ENCODE measurements at places on chromosomes 5 and 9. TPM values are rescaled to one million over a fixed set of nuclear protein-coding genes. Genes with fewer than 3 reads are reported as not detected.

- DNase-seq: peak; percentile 50
- no peaks in the 10 kb centered on the region for H3K27me3 ChIP-seq
- H3K4me3 ChIP-seq: peak overlapping the region; percentile 78
- peak overlapping the region; percentile 82 for H3K27ac ChIP-seq
- peaks cover 16% of the 10 kb centered on the region for H3K4me1 ChIP-seq
Measured at GRCh38 chr5:78647838-78648358, 674 bp downstream of the LHFPL2 start.

Gene MLANA
- total RNA-seq: not detected

- H3K27ac ChIP-seq: no peak overlapping the region
- H3K27me3 ChIP-seq: no peaks in the 10 kb centered on the region
- peaks cover 11% of the 10 kb centered on the region for H3K4me1 ChIP-seq
- H3K36me3 ChIP-seq: peaks cover 13% of the 10 kb centered on the region
- no peak overlapping the region for H3K4me3 ChIP-seq
Measured at GRCh38 chr9:137612741-137613142, 6.1 kb upstream of the EHMT1 start.

GRCh38 chr9:134832471-134832870, 48.1 kb upstream of the FCN2 start:
- no peak overlapping the region for H3K27ac ChIP-seq
- H3K27me3 ChIP-seq: no peaks in the 10 kb centered on the region
- no peak for DNase-seq
- no peaks in the 10 kb centered on the region for H3K4me1 ChIP-seq
- no peak overlapping the region for H3K4me3 ChIP-seq
- peaks cover 32% of the 10 kb centered on the region for H3K36me3 ChIP-seq

- no peaks in the 10 kb centered on the region for H3K27me3 ChIP-seq
- H3K4me1 ChIP-seq: peaks cover 35% of the 10 kb centered on the region
- no peak overlapping the region for H3K27ac ChIP-seq
- peak; percentile 47 for DNase-seq
- no peaks in the 10 kb centered on the region for H3K36me3 ChIP-seq
- H3K4me3 ChIP-seq: no peak overlapping the region
Measured at GRCh38 chr5:15790446-15791018, 290.6 kb downstream of the FBXL7 start.

DNA sequence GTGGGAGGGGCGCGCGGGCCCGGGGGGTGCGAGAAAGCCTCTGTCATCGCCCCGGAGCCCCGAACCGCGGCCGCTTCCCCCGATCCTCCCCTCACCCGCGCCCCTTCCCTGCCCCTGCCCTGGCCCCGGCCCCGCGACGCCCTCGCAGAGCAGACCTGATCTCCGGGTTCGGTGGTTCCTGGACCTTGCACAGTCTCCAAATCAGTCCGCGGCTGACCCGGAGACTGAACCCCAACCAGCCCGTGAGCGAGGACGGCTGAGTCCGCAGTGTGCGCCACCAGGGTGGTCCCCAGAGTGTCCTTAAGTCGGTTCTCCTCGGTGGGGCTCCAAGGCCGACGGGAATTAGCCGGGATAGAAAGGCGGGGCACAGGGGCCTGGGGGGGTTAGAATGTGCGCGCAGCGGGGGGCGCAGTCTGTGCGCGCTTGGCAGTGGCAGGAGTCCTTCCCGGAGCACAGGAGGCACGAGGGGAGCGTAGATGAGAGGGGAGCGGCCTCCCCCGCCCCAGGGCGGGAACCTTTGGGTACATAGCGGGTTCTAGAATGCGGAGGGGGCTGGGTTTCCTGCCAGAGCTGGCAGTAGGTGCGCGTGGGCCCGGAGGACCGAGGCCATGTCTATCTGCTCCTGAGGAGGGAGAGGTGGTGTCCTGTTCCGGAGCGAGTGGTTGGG, 779 bp downstream of the PKN3 start:
- peaks cover 2% of the 10 kb centered on the region for H3K36me3 ChIP-seq
- peaks cover 14% of the 10 kb centered on the region for H3K4me1 ChIP-seq
- H3K27ac ChIP-seq: peak overlapping the region; percentile 38
- DNase-seq: peak; percentile 32
- peak overlapping the region; percentile 68 for H3K4me3 ChIP-seq
- H3K27me3 ChIP-seq: no peaks in the 10 kb centered on the region

Gene KCNN2
- total RNA-seq: 1.3 TPM

GRCh38 chr9:84731696-84732095, 62.2 kb downstream of the NTRK2 start:
- DNase-seq: no peak
- H3K27ac ChIP-seq: no peak overlapping the region
- H3K36me3 ChIP-seq: no peaks in the 10 kb centered on the region
- peaks cover 4% of the 10 kb centered on the region for H3K4me1 ChIP-seq

Gene ADGRD2
- not detected for total RNA-seq

Gene CDKN2B
- total RNA-seq: 2.3 TPM

DNA sequence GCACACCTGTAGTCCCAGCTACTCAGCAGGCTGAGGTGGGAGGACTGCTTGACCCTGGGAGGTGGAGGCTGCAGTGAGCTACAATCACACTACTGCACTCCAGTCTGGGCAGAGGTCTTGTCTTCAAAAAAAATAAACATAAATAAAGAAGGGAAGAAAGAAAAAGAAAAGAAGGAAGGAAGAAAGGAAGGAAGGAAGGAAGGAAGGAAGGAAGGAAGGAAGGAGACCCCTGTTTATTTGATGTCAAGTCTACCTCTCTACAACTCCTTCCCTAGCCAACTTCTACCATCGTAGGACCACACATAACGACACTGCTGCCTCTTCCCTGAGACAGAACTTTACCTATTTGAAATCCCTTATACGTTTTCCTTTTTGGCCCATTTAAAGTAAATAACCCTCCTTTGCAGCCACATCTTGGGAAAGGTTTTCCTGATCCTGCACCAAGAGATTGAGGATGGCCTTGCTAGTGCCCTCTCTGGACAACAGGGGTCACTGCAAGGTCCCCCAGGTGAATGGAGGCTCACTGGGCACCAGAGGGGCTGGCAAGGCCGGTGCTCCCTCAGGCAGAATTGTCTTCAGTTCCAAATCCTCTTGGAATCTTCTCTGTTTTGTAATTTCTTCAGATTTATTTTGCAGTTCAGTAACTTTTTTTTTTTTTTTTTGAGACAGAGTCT, 10.5 kb downstream of the RPS14 start:
- no peak for DNase-seq
- no peak overlapping the region for H3K27ac ChIP-seq
- peaks cover 11% of the 10 kb centered on the region for H3K4me1 ChIP-seq
- no peak overlapping the region for H3K4me3 ChIP-seq

Data from endothelial cell of umbilical vein (primary cell).